ENCODE measurements at places on chromosomes 4 and X. TPM values are rescaled to one million over a fixed set of nuclear protein-coding genes. Genes with fewer than 3 reads are reported as not detected.

GRCh38 chrX:54920610-54921426 lies at the start of gene TRO:
Gene TRO, plus strand, starts transcription at chrX:54920824. Its CDS starts 1,423 bp downstream, at chrX:54922247.
- DNase-seq = peak; percentile 8

DNA sequence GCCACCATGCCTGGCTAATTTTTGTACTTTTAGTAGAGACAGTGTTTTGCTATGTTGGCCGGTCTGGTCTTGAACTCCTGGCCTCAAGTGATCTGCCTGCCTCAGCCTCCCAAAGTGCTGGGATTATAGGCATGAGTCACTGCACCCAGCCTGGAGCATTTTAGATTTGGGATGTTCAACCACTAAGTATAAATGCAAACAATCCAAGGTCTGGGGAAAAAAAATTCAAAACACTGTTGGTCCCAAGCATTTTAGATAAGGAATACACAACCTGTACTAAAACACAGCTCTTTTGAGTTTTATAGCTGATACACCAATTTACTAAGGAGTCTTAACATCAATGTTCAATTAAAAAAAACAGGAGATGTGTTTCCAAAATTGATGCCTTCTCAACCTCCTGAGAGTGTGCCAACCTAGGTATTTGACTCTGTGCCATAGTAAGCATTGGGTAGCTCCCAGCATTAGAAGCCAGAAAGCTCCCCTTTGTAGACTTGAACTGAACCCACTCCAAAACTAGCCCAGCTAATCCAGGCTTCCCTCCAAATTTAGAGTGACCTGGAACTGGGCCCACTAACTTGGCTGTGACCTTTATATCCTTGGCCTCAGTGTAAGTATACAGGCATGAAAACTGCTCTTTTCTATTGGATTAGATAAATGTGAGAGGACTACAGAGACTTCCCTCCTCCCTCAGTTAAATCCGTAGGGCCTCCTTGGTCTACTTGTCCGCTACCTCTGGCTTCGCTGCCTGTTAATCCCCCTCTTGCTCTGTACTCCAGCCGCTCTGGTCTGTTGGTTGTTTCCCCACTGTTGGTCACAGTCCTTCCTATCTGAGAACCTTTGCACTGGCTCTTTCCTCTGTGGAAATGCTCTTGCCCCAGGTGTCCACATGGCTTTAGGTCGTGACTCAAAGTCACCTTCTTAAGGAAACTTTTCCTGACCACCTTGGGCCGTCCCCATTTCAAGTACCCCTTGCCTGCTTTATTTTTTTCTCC lies 77.6 kb downstream of the CCKAR start:
- DNase-seq = no peak

DNA sequence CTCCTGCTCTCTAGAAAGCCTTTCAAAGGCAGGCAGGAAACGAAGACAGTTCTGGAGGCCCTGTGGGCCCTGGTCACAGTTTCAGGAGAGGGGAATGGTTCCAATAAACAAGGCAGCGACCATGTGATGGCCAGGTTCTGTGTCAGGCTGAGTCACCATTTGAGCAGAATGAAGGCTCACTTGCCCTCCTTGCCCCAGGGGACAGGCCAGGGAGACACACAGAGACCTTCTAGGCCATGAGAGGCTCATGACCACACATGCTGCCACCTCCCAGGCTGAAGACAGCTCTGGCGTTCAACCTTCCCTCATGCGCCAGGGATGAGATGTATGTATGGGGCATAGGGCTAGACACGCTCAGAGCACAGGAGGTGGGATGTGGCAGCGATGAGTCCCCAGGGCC lies 22.9 kb upstream of the TRIM2 start:
- DNase-seq = peak; percentile 25

- no peak for DNase-seq
Observed at GRCh38 chr4:88747351-88747750, 49.7 kb upstream of the NAP1L5 start.

- DNase-seq = no peak
Observed at GRCh38 chrX:30468471-30468870, 109.1 kb downstream of the TASL start.

Gene ERAS
- total RNA-seq = 0.40 TPM

Gene CFP
- total RNA-seq = 0.95 TPM

Gene ZNF732
- 0.08 TPM for total RNA-seq

DNA sequence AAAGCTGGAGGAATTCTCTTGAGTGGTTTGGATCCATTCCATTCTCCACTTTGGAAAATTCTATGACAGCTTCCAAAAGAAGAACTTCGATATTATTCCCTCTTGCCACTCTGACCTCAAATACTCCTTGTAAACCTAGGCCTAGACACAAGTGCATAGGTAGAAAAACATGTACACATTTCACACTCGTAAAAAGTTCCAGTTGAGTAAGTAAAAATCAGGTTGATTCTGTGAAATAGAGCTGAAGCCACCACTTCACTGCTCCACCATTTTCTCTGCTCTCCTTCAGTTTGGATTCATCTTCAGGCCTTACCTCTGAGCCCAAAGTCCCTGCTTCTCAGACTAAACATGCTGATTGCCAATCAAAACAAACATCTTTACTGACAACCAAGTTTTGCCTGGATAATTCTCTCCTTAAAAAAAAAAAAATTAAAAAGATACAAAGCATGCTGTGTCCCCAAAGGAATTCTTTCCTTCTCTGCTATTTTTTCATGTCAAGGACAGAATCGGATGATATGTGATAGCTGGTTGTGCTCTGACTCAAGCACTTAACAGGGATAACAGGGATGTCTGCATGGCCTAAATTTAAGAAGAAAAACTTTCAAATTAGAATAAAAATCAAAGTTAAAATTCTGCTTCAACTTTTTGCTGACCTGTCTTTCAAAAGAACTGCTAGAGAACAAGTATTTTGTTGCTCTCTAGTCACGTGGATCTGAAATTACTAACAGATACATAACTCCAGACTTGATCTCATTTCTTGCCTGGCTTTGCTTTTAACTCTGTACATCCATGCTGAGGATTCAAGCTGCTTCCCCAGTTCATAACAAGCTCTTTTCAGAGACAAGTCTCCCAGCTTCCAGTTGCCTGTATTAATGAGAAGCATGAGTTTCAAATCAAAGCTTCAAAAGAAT lies 420.9 kb upstream of the INTU start:
- DNase-seq = no peak

- no peak for DNase-seq
Observed at GRCh38 chr4:139844057-139844456, 178.4 kb downstream of the MGST2 start.

DNA sequence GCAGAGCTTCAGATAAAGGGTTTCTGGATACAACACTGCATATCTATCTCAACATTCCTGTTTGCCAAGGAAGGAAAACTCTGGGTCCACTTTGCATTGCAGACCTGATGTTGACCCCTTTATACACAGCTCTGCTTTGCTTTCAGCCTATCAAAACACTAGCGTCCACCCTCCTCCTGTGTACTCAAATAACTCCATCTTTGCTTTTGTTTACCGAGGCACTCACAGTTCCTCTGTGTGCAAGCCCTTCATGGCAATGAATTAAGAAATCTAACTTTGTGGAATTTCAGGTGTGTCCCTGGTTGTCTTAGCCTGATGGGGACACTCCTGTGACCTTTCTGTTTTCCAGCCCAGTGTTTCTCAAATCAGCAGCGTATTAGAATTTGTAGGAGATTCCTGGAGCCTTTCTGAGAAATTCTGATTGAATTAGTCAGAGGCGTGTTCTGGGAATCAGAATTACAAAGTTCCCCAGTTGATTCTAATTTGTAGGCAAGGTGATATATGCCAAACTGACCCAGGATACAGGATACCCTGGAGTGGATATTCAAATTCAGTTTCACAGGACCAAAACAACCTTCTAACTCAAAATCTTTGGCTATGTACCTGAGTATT lies 68.6 kb downstream of the DTHD1 start:
- no peak for DNase-seq

DNA sequence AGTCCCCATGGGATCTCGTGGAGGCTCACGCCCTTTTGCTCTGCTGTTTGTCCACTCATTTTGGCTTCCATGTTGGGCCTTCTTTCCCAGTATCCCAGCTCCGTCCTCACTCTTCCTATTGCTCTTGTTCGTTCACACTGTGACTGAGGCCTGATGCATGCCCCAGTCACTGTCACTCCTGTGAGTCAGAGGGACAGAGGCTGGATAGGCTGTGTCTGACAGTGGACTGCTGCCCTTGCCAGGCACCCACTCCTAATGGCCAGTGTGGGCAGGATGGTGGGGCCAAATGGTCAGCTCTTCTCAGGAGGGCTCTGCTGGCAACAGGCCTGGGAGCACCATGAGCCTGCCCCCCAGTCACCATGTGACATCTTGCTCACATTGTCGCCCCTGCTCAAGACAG lies 40.0 kb downstream of the HADH start:
- no peak for DNase-seq

DNA sequence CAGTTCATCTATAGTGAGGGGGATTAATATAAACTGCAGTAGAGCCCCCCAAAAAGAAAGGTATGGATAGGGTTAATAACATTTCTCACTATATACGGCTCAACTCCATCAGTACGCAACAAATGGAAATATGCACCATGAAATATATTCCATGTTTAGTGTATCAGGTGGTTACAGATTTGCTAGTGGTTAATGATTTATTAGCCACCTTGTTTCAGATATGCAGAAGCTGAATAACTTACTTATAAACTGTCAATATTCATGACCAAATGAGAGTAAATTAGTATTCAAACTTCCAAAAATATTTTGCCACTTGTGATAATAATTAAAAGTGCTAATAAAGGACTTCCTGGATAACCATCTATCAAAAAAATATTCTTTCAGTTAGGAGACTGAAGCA lies 14.8 kb downstream of the AMTN start:
- no peak for DNase-seq

GRCh38 chrX:24306440-24306839 lies 7.4 kb downstream of the SUPT20HL2 start:
- DNase-seq = no peak

- DNase-seq = no peak
Observed at GRCh38 chr4:110106931-110107296, 91.5 kb downstream of the ELOVL6 start.

GRCh38 chr4:152605031-152605430 lies 69.1 kb upstream of the FBXW7 start:
- no peak for DNase-seq

DNA sequence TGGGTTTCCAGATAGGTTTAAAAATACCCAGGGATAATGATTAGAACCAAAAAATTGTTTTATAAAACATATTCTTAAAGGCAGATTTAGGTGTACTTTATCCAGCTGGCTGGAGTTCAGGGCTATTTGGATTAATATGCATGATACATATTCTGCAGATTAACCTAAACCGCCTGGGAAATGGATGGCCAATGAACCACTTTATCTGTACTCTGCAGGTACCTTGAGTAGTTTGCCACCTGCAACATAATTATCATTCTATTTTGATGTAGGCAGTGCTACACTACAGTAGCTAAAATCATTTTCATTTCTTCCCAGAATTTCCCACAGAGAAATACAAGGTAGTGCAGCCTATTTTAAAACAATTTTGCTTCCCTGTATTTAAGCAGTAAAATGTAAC lies 683.2 kb upstream of the GNPDA2 start:
- DNase-seq = no peak

DNA sequence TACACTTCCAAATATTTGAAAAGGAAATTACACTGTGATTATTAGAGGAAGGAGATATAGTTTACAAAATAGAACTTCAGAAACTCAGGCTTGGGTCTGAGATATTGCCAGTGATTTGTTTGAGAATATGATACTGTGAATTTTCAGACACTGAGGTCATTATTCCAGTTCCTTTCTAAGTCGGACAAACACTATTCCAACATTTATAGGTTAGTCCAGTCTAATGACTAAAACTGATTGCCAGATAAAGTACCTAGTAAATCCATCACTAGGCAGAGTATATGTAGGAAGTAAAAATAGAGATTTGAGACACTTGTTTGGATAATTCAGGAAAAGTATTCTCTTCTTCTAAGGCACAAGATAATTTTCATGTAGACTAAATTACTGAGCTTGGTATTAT lies 13.2 kb downstream of the MTTP start:
- no peak for DNase-seq

GRCh38 chr4:13349096-13349495 lies 135.0 kb downstream of the RAB28 start:
- no peak for DNase-seq

Gene TRPC5OS
- total RNA-seq = not detected

GRCh38 chrX:49001521-49002090 lies 458 bp downstream of the GRIPAP1 start:
- peak; percentile 18 for DNase-seq

Gene VEGFD
- 0.34 TPM for total RNA-seq

Gene ABCG2
- 2.0 TPM for total RNA-seq

Gene TCEAL6
- total RNA-seq = not detected

DNA sequence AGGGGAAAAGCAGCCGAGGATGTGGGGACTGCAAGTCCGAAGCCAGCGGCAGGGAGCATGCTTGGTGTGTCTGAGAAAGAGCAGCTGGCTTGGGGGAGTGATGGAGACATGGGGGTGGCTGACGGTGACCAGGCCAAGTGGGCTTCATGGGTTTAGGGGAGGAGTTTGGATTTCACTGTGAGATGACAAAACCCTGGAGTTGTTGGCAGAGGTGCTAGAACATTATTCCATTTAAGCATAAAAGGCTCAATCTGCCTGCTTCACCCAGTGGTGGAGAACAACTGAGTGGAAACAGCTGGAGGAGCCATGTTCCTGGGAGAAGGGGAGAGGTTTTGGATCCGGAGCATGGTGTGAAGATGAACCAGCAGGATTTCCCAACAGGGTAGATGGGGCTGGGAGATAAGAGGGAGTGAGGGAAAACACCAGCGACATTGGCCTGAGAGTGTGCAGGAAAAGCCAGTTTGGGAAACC lies 318.0 kb upstream of the TAPT1 start:
- DNase-seq = no peak

Gene ZIC3
- 0.16 TPM for total RNA-seq

Gene ZFYVE28
- total RNA-seq = 2.6 TPM

DNA sequence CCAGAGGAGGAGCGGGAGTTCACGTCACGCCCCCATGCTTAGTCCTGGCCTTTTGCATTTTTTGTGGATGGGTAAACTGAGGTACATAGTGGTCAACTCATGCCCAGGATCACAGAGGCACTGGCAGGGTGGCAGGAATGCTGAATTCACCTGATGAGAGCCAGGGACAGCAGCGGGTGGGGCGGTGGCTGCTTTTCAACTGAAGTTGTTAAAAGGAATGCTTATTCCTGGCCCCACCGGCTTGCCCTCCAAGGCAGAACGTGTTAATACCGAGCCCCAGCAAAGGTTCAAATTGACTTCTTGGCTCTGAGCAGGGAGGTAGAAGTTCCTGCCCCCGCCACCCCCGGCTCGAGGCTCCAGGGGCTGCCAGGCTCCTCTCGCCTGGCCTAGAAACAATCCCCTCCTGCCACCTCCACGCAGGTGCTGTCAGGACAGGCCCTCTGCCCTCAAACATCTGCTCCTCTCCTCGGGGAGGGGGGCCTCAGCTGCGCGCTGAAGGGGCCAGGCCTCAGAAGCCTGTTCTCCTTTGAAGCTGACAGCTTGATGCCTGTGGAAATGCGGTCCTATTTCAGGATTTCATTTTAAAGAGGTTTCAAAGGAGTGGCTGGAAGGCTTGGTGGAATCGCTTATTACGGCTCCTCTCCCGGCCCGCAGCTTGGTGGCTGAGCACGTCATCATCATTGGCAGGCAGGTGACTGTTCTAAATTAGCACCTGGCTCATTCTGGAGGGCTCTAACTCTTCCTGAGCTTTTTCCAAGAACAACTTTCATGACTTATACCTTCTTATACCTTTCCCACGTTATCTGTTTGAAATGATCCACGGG lies 93.0 kb downstream of the PHKA2 start:
- DNase-seq = no peak

Gene CT45A2
- not detected for total RNA-seq

Gene DGAT2L6
- total RNA-seq = 0.13 TPM

Gene TEX13B
- not detected for total RNA-seq
